ENCODE measurements at places on chromosomes 6 and 20.

DNA sequence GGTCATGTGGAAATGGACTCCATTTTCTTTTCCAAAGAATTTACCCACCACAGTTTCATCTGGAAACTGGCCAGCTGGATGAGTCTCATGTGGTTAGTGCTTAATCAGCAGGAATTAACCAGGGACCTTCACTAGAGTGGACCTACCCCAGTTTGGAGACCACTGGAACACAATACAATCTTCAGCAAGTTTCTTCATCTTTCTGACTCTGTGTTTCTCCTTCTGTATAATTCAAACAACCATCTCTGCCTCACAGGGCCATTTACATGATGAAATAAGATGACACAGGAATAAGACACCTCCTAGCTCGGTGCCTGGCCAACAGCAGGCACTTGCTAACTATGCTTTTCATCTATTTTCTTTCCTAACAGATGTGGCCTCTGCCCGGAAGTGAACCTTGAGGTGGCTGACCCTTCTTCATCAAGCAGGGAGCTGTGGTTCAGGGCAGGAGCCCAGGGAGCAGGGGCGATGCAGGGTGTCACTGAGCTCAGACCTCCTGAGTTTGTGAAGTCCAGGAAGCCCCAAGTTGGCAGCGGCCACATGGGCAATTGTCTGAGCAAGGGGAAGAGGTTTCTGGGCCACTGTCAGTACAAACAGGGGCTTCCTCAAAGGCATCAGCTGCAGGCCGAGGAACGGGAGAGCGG lies 98.8 kb downstream of the SOD2 start:
- DNase-seq, result peak; percentile 56

DNA sequence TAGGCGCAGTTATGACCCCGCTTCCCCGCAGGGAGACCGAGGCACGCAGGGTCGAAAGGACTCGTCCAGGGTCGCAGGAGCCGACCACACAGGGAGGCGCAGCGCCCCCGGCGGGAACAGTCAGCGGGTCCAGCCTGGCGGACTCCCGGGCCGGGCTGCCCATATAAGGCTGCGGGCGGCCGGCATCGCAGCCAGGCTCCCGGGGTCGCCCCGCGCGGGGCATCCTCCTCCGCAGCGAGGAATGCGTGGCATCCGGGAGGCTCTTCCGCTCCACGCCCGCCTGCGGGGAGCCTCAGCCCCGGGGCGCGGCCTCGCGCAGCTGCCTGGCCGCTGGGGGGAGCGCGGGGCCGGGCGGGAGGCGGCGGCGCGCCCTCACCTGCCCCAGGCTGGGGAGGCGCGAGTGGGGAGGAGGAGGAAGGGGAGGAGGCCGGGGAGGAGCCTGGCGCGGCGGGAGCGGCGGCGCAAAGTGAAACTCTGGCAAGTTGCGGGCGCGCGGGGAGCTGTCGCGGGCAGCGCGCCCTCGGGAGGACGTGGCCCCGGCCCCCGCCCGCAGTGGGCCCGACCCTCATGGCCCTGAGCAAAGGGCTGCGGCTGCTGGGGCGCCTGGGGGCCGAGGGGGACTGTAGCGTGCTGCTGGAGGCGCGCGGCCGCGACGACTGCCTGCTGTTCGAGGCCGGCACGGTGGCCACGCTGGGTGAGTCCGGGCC lies at the start of gene SYNJ2:
SYNJ2 (plus strand) TSS at position 469 of the 707 bp plus-strand sequence; CDS start at position 568, 99 bp downstream.
- DNase-seq, result peak; percentile 87

GRCh38 chr6:24694198-24694597 lies 24.8 kb downstream of the C6orf62 start:
- no peak for DNase-seq

GRCh38 chr20:58874469-58874868 lies 22.0 kb downstream of the GNAS start:
- DNase-seq, result no peak

GRCh38 chr20:7742479-7742878 lies 197.8 kb downstream of the HAO1 start:
- DNase-seq, result peak; percentile 79

DNA sequence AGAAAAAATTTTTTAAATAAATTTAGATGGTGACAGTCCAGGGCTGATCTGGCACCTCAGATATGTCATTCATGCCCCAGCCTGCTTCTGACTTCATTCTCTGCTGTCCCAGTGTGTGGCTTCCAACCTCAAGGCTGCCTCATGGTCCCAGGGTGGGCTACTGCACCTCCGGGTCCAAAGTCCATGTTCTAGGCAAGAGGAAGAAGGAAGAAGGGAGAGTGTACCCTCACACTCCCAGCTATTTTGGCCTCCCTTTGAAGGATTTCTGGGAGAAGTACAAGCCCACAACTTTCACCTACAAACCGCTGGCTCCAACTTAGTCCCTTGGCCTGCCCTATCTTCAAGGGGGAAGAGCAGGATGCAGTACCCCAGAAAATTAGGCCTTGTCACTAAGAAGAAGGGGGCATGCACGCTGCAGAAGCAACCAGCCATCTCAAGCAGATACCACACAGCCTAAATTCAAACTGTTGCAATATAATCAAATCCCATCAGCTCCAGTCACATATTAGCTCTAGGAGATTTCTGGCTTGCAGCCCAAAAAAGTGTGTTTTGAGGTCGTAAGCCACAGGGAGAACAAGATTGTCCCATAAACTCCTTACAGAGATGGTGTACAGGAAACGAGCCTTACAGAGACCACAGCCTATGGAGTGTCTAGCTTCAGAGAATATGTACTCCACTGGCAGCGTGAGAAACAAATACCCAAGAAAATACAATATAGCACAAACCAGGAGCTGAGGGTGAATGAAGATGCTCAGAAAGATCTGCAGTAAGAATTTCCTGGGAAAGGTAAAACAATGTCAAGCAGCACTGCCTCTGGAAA lies 906 bp upstream of the BTN3A2 start:
- DNase-seq, result peak; percentile 54

- no peak for DNase-seq
Measured at GRCh38 chr6:132713352-132714134, at the start of gene VNN1. Gene VNN1, minus strand, starts transcription at chr6:132714055. Its CDS starts 20 bp downstream, at chr6:132714035.

GRCh38 chr20:24497851-24498250 lies 28.4 kb downstream of the SYNDIG1 start:
- peak; percentile 23 for DNase-seq

DNA sequence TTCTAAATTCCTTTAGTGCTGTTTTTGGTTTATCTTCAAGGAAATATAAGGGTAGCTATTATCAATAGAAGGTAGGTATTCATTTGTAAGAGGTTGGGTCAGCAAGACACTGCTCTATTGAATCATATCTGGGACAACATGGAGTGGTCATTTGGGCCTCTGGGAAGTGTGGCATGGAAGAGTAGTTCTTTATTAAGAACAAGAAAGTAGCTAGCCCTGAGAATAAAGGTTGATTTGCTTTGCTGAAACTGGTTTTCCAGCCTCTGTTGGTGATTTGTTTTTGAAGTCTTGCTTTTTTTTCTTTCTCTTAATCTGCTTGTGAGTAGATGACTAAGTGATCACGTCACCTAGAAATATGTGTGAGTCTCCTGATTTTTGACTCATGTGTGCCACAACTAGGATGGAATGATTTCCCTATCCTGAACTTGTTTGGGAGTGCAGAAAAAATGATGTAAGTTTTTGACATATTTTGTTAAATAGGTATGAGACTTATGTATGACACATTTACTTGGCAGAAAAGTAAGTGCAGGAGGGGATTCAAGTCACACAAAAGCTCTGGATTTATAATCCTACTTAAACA lies 381.8 kb downstream of the CENPW start:
- peak; percentile 91 for DNase-seq

- no peak for DNase-seq
Measured at GRCh38 chr6:21213492-21213891, 380.1 kb upstream of the SOX4 start.

- DNase-seq, result no peak
Measured at GRCh38 chr6:139473731-139474130, 99.3 kb upstream of the CITED2 start.

DNA sequence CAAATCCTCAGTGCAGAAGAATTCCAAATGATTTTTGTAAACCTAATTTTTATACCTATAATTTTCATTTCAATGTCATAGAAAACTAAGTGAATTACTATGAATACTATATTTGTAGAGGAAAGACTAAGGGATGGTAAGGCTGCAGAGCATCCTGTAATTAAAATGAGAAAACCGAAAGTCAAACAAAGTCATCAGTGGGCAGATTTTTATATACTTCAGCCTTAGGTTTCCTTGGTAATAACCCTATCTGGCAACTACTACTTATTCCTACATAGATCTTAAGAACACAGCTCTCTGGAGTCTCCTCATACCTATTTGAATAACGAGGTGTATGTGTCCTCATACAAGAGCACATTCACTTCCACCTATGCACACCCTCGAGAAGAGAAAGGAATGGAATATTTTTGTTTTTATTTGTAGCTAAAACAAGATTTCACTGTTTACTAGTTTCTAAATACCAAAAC lies 117.9 kb upstream of the SGK1 start:
- DNase-seq, result no peak
